Urothelium cell line (cell line): ENCODE measurements at places on chromosomes 13 and 19.

- DNase-seq, result peak; percentile 96
Measured at GRCh38 chr19:18322759-18323460, at the start of gene LSM4. Gene LSM4, minus strand, starts transcription at chr19:18323076. Its CDS starts 56 bp downstream, at chr19:18323020.

GRCh38 chr13:46006688-46007452, 45.7 kb downstream of the ZC3H13 start:
- DNase-seq, result no peak

DNA sequence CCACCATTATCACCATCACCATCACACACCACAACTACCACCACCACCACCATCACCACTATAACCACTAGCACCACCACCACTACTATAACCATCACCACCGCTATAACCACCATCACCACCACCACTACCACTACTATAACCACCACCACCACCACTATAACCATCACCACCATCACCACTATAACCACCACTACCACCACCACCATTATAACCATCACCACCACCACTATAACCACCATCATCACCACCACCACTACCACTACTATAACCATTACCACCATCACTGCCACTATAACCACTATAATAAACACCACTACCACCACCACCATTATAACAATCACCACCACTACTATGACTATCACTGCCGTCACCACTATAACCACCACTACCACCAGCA, 173.2 kb downstream of the DCLK1 start:
- no peak for DNase-seq

DNA sequence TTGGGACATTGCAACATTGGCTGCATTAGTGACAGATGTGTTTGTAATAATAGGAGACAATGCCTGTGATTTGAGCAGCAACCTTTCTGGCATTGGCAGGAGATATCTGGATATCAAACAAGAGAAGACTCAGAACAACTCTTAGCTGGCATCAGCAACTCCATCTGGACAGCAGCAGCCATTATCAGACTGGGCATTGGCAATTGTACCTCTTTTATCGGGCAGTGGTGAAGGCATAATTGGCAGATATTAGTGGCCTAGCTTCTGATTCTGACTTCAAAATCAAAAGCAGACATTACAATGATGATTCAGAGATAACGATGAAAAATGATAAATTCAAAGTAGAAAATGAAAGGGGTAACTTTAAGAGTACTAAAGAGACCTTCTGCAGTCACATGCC, 1193.7 kb downstream of the EFNB2 start:
- DNase-seq, result no peak

- peak; percentile 29 for DNase-seq
Measured at GRCh38 chr19:19053508-19054314, 10.1 kb upstream of the SLC25A42 start.

GRCh38 chr13:48477191-48477855, 55.6 kb downstream of the RCBTB2 start:
- DNase-seq, result no peak

- DNase-seq, result peak; percentile 10
Measured at GRCh38 chr13:50320271-50320862, 305.1 kb downstream of the KCNRG start.

DNA sequence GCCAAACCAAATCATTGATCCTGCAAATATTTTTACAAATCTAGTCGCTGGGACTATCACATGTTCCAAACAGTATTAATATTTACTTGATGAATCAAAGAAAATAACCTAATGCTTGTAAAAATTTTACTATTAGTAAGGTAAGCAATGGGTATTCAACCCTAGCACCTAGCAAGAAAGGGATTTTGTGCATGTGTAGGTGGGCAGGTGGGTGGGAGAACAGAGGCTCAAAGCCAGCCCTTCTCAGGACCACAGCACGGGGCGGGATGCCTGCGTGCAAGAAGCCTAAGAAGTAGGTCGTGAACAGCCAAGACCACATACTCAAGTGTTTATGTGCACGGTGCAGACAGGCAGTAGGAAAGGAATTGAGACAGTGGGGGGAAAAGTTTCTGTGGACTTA, 26.6 kb downstream of the DOCK9 start:
- no peak for DNase-seq

GRCh38 chr13:27360562-27360961, 63.9 kb upstream of the GTF3A start:
- DNase-seq, result no peak

- DNase-seq, result peak; percentile 27
Measured at GRCh38 chr13:40149611-40150274, 494.3 kb downstream of the COG6 start.

GRCh38 chr19:5805462-5806132, 730 bp downstream of the NRTN start:
- peak; percentile 76 for DNase-seq
